ENCODE measurements at places on chromosomes 2 and 18. TPM values are rescaled to one million over a fixed set of nuclear protein-coding genes. Genes with fewer than 3 reads are reported as not detected.

RPL31 gene
- total RNA-seq = 466 TPM

SLC9A4 gene
- total RNA-seq = 0.06 TPM

WNT10A gene
- total RNA-seq = 0.06 TPM

ACTG2 gene
- total RNA-seq = 2.3 TPM

DSC3 gene
- total RNA-seq = not detected

CD302 gene
- total RNA-seq = 9.0 TPM
